ENCODE measurements at places on chromosomes 6 and 20.

- DNase-seq: no peak
Measured at GRCh38 chr6:153949616-153950015, 89.4 kb upstream of the OPRM1 start.

- DNase-seq: peak; percentile 59
Measured at GRCh38 chr6:15431762-15432483, 186.1 kb downstream of the JARID2 start.

GRCh38 chr20:20295621-20296498 is 72.0 kb upstream of the INSM1 start:
- no peak for DNase-seq

DNA sequence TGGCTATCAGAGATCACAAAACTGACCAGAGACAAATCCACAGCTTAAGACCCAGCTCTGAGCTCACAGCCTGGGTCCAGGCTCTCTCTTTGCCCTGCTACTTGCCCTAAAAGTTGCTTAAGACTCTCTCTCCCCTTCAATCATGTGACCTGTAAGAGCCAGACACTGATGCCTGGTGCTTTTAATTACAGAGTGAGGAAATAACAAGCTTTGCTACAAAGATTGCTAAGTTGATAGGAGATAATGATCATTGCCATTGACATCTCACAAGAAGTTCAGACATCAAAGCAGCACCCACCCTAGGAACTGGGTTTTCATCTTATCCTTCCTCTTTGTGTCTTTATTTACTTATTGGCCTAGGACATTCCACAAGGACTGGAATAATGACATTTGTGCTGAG is 125.9 kb upstream of the CD93 start:
- no peak for DNase-seq

DNA sequence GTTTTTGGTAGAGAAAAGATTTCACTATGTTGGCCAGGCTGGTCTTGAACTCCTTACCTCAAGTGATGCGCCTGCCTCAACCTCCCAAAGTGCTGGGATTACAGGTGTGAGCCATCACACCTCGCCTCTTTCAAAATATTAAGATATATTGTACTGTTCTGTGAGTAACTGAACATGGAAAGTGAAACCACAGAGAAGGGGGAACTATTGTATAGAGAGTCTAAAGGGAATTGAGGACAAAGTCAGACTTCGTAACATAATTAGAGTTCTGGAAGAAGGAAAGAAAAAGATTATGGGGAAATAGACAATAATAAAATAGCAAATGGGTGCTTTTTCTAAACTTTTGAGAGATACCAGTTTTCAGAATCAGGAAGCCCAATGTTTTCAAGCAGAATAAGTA is 17.4 kb upstream of the AKAP7 start:
- DNase-seq: no peak

GRCh38 chr20:6802227-6802626 is 34.7 kb downstream of the BMP2 start:
- no peak for DNase-seq

GRCh38 chr6:33295621-33296369 is 2.9 kb downstream of the RGL2 start:
- no peak for DNase-seq

DNA sequence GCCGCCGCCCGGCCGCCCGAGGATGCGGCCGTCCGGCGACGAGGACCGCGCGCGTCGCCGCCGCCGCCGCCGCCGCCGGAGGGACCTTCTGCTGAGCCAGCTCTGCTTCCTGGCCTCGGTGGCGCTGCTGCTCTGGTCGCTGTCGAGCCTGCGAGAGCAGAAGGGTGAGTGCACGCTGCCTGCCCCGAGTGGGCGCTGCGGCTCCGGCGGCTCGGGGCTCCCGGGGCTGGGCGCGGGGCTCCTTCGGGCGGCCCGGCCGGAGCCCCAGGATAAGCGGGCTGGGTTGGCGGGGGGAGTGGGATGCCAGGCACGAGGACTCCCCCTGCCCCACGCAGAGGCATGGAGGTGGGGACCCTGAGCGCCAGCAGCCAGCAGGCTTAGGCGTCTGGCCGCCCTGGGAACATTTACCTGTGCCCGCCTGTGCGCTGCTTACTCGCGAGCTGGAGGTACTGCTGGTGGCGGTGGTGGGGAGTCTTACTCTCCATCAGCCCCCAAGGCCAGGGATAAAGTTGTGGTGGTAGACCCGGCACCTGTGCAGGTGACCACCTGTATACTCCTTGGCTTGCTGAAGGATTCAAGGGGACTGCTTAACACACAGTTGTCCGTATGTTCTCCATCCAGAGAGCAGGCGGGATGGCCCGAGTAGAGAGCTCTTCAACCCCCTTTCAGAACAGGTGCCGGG is 520 bp downstream of the SLC24A3 start:
- DNase-seq: peak; percentile 77

DNA sequence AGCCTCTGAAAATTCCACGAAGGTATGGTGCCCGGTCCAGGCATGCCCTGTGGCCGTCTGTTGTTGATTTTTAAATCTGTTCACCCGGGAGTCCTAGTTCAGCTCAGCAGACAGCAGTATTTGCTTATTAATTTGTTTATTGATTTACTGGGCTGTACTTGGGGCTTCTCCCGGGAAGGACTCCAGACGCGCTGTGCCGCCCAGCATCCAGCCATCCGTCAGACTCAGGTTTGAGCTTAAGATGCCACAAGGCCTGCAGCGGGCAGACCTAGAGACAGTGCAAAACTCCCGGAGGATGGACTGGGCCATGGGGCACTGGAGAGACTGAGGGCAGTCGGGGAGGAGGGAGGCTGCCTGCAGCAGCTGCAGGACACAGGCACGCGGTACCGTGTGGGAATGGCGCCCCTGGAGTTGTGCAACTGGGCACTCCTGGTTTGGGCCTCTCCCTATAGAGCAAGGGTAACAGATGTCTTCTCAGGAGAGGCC is 17.3 kb upstream of the CCDC167 start:
- no peak for DNase-seq

DNA sequence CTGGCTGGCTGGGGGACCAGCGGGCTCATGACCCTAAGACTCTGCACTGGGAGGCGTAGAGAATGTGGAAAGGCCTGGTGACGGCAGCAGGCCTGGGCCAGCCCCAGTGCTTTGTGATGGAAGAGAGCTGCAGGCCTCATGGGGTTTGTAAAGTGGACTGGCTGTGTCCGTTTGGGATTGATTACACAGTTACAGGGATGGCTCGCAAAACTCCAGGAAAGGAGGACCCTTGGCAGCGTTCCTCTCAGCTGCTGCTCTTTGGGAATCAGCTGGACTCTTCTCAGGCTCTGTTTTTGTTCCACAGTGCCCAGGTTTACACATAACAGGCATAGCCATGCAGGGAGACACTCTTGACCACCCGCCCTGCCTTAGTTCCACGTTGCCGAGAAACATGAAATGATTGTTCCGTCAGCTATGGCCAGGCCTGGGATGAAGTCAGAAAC is 89.0 kb downstream of the SLX4IP start:
- peak; percentile 16 for DNase-seq

DNA sequence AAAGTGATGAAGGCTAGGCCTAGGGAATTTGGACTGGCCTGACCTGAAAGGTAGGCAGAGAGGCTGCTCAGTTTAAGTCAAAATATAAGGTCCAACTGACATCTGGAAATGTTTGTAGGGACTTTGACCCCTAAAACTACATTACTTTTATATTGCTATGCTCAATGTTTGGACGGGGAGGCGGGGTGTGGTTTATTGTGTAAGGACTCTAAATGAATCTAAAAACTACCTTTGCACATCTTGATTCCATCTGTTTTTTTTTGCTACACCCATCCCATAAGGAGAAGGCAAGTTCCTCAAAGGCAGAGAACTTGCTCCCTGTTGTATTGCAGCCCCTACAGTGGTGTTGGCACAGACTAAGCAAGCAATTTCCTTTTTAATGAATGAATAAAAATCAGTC is 227.1 kb downstream of the HACE1 start:
- DNase-seq: no peak

DNA sequence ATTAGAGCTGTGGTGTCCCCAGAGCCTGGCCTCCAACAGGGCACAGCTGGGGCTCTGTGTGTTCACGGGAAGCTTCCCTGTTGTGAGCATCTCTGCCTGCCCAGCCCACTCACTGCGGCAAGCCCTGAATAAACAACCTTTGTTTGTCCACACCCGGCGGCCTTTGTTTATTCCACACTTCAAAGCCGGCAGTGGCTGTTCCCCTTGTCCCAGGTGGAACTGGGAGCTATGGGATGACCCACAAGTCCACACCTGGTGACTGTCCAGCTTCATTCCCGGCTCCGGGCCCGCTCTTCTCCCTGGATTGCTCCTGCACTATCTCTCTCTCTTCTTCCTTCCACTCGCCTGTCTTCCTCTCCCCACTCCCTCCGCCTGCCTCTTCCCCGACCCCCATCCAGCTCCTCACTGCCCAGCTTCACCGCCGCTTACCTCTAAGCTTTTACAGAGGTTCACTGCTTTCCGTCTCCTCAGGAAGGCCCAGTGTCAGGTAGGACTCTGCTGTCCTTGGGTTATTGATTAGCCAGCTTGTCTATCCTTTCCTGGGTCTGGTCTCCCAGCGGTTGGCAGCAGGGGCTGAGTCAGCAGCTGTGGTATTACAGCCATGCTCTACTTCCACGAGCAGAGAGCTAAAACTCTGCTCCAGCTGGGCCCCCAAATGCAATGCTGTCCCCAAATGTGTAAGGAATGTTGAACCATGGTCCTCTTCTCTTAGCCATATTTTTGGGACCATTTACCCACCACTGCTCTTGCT is 17.8 kb downstream of the DACT2 start:
- no peak for DNase-seq

DNA sequence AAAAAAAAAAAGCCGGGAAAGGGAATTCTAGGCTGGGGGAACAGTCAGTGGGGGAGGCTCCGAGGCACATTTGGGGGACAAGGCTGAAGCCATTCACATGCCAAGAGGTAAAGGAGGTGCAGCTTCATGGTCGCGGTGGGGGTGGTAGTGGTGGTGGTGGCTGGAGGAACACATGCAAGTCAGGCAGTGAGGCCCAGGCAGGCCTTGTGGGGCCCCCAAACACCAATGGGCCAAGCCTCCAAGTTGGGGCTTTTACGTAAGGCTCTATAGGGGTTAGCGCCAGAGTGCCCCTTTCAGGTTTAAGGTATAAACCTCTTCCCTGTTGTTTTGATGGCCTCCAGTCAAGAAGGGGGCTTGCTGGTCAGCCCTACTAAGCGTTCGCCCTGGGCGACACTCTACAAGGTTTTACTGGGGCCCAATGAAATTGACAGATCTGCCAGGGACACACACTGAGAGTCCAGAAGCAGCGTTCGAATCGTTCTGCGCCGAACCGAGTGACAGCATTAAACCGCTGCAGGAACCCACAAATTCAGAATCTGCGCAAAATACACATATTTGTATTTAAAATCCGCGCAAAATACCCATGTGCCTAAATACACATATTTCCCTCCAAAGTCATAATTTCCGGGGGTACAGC is 818 bp upstream of the AP5S1 start:
- no peak for DNase-seq

GRCh38 chr20:31897541-31897940 is 27.1 kb downstream of the TTLL9 start:
- no peak for DNase-seq

DNA sequence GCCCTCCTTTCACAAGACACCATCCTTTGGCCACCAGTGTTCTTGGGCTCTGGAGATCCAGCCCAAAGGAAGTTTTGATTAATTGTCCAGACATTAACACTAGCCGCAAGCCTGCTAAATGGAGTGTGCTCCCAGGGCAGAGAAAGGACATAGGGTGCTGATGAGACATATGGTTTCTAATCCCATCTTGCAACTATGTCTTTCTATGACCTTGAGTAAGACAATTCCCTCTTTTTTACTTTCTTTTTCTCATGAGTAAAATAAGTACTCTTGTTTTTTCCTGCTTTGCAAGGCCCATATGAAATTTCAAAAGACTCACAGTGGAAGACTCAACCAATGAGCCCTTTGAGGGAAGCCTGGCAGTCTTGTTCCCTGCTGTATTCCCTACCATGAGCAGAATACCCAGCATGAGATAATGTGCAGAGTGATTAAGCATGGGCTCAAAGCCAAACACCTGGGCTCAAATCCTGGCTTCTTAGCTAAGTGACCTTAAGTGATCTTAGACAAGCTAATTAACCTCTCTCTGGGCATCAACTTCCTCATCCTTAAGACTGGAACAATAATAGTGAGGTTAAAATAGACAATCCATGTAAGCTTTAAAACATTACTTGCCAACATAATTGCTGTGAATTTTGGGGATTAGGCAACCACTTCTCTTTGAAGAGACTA is at the start of gene WFDC10B:
TSS of gene WFDC10B (minus strand) at position 51 of the 669 bp plus-strand sequence. CDS start 19,027 bp downstream, outside the sequence.
- DNase-seq: no peak

DNA sequence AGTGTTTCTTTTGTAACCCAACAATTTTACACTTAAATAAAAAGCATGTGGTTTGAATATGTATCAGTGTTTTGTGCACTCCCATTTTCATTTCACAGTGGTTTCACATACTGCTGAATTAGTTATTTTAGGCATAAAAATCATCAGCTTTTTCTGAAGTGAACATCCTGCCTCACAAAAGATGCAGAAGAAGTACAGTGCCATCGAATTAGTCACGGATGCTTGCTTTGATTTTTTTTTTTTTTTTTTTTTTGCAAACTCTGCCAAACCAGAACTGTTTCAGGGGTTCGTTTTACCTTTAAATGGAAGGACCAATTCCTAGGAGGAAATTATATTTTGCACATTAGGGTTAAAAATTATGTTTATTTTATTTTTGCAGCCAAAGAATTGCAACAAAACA is 158.6 kb downstream of the RPS12 start:
- no peak for DNase-seq

- peak; percentile 50 for DNase-seq
Measured at GRCh38 chr6:43853066-43853650, 83.1 kb downstream of the VEGFA start.

- no peak for DNase-seq
Measured at GRCh38 chr6:11536795-11537194, 754 bp upstream of the TMEM170B start.

GRCh38 chr6:104943781-104944180 is 13.1 kb upstream of the LIN28B start:
- DNase-seq: peak; percentile 38

GRCh38 chr6:163671355-163671754 is 256.8 kb downstream of the QKI start:
- no peak for DNase-seq

DNA sequence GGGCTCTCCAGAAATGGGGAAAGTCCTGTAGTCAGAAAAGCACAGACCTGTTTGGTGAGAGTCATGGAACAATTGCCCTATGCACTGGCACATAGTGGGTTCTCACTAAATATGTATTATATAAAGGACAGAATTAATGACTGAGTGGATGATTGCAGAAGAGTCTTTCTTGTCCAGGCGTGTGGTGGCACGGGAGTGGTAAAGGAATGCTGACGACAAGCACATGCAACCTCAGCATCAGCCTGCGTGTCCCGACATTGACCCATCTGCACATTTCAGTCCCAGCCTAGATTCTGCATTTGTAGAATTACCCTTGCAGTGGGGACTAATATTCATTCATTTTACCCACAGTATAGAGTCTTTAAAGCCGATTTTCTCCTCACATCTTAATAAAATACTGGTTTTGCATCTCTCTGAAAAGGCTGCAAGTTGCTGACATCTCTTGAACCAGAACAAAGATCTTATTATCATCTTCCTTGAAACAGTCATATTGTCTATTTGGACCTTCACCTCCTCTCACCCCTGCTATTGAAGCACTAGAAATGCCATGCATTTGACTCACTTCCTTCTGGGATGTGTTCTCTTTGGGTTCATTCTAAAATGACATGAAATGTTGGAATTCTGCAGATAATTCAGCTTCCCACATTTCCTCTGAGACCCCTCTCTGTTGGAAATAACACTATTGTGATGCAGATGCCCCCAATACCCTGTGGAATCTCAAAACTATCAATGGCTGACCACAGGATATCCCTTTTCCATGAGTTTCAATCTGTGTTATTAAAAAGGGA is 883.6 kb upstream of the FLRT3 start:
- peak; percentile 51 for DNase-seq

GRCh38 chr6:13431861-13432465 is 55.4 kb downstream of the GFOD1 start:
- no peak for DNase-seq
